Fibroblast of skin of right biceps (primary cell): ENCODE measurements at places on chromosomes 4 and X.

- peak; percentile 64 for DNase-seq
These were observed 58.7 kb downstream of the TSPAN5 start for GRCh38 chr4:98599617-98600205.

DNA sequence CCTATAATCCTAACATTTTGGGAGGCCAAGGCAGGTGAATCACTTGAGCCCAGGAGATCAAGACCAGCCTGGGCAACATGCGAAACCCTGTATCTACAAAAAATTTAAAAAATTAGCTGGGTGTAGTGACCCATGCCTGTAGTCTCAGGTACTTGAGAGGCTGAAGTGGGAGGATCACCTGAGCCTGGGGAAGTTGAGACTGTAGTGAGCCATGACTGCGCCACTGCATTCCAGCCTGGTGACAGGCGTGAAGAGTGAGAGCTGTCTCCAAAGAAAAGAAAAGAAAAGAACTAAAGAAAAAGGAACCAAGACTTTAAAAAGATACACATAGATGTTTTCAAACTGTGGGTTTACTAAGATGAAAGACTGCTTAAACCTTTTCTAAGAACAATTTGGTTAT is 129.0 kb downstream of the SPCS3 start:
- no peak for DNase-seq

DNA sequence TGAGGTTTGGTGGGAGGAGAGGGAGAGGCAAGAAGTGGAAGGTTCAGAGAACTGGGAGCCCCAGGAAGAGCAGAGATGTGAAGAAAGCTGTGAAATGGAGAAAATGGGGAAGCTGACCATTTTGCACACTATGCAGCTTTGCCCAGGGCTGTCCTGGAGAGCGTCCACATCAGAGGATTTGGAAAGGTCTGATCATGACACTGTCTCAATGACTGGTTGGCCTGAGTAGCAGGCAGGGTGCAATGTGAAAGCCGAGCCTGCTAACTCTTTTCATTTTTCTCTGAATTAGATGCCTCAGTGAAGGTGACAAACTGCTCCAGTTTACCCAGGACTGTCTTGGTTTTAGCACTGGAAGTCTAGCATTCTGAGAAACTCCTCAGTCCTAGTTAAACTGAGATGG is 330.1 kb upstream of the RPS6KA3 start:
- no peak for DNase-seq

DNA sequence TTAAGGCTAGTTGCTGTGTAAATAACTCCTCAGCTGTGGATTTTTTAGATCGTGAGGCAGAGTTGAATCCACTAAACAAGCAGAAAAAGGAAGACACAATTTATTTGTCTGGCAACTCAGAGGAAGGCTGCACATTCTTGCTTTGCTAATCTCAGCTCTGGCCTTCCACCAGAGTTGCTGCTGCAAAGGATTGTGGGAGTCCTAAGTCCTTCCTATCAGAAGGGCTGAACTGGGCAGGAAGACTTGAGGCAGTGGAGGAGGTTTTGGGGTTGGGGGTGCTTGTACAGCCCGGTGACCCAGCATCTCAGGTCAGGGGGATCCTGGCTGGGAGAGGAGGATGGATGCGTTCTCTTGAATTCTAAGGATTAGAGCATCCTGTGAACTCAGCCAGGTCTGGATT is 11.0 kb upstream of the VSIG1 start:
- no peak for DNase-seq

GRCh38 chr4:8351931-8352367 is 82.4 kb downstream of the HTRA3 start:
- no peak for DNase-seq

DNA sequence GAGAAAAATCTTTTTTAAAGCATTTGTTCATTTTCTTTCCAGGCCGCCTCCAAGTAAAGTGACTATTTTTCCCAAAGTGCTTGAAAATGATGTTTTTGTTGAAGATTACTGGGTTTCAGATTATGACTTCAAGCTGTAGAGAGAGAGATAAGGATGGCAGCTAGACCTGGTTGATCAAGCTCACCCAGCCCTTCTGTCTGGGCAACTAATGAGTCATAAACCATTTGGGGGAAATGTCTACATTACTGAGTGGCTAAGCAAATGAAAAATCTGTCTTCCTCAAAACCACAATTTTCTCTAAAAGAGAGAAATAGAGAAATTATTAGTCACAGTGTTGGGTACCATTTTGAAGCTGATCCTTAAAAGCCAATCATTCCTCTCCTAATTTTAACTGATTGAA is 355.4 kb upstream of the CPEB2 start:
- peak; percentile 6 for DNase-seq

DNA sequence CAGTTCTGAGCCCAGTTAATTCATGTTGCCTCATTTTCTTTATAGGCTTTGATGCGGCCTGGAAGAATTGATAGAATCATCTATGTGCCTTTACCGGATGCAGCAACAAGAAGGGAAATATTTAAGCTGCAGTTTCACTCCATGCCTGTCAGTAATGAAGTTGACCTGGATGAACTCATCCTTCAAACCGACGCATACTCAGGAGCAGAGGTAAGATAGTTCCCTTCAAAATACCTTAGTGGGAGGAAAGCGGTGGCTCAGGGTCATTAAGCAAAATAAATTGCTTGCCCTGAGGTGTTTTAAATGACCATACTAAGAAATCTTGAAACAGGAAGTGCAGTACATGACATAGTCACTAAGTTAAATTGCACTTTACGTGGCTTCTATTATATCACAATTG is 140.6 kb upstream of the SPRY1 start:
- DNase-seq: no peak

GRCh38 chr4:17055788-17056187 is 157.3 kb upstream of the LDB2 start:
- peak; percentile 93 for DNase-seq

DNA sequence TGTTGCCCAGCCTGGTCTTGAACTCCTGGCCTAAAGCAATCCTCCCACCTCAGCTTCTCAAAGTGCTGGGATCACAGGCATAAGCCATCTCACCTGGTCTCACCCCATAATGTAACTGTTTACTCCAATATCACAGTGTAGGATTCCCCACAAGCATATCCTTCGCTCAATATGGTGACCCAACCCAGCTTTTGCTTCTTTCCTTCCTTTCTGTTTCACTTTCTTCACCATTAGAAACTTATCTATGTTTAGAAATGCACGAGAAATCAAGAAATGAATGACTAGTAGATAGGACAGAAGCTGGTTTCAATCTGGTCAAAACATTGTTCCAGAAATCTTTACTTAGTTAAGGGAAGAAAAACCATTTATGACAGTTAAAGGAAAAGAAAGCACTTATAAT is 18.9 kb downstream of the TSPAN5 start:
- no peak for DNase-seq

DNA sequence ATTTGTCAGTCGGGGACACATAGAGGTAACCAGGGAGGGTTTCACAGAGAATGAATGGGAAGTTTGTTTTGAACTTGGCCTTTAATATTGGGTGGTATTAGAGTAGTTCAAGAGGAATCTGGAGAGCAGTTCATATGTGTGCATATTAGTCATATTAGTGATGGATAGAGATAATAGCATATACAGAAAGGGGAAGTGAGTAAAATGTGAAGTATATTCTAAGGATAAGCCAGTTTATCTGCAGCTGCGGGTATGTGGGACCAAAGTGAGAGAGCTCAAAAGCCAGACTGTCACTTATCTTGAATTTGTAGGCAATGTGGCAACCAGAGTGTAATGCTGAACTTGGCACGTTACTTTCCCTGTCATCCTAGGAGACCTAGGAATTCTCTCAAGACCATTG is 169.9 kb downstream of the AFF2 start:
- no peak for DNase-seq

DNA sequence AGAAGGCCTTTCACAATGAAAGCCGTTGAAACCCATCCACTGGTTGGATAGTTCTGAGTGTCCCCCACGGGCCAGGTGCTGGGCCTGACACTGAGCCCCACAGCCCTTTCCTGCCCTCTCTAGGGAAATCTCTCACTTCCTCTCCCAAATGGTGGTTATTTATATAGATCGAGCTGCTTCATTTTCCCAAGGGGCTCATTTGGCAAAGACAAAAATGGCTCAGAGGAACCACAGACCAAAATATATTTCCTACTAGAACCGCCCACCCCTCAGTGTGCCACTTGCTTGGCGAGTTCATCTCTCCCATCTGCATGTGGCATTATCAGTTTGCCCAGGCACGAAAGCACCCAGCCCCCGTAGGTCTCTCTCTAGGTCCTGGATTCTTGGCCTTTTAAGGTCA is 53.3 kb upstream of the STIM2 start:
- DNase-seq: peak; percentile 30

DNA sequence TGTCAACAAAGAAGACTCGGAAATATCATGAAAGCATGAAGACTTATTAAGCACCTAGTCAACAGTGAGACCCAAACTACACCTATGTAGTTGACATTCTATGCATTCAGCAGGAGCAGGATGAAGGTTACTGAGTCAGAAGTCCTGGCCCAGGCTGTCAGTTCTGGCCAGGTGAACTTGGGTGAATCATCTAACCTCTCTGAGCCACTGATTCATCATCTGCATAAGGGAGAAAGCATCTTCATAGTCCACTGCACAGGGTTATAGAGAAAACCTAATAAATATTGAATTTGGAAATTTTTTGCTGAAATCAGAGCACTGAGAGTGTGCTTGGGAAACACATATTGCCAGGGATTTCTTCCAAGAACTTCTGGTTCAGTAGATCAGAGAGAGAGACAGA is 296.0 kb upstream of the SFRP2 start:
- DNase-seq: peak; percentile 27

DNA sequence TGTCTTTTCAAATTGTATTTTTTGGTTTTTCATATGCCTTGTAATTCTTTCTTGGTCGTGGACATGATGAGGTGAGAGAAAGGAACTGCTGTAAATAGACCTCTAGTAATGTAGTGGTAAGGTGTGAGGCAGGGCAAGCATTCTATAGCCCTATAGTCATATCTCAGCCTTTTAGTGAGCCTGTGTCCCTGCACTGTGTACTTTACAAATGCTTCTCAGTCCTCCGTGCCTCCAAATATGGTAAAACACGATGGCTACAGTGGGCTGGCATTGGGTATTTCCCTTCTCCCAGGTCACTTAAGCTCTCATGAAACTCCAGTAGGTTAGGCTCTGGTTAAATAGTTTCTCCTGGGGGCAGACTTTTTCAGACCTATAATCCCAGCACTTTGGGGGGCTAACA is 57.9 kb upstream of the PLS3 start:
- no peak for DNase-seq

- DNase-seq: no peak
These were observed 4.8 kb upstream of the GYG2 start for GRCh38 chrX:2823795-2824386.

- peak; percentile 73 for DNase-seq
These were observed 1467.4 kb downstream of the C4orf33 start for GRCh38 chr4:130563185-130563888.

DNA sequence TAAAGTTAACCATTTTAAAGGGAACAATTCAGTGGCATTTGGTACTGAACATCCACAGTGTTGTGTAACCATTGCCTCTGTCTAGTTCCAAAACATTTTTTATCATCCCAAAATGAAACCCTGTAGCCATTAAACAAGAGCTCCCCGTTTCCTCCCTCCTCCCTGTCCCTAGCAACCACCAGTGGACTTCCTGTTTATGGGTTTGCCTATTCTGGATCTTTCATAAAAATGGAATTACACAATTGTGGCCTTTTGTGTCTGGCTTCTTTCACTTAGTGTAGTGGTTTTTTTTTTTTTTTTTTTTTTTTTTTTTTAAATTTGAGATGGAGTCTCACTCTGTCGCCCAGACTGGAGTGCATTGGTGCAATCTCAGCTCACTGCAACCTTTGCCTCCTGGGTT is 11.6 kb downstream of the RBMX2 start:
- no peak for DNase-seq

- peak; percentile 93 for DNase-seq
These were observed 5.7 kb downstream of the CD99 start for GRCh38 chrX:2696698-2697215.

DNA sequence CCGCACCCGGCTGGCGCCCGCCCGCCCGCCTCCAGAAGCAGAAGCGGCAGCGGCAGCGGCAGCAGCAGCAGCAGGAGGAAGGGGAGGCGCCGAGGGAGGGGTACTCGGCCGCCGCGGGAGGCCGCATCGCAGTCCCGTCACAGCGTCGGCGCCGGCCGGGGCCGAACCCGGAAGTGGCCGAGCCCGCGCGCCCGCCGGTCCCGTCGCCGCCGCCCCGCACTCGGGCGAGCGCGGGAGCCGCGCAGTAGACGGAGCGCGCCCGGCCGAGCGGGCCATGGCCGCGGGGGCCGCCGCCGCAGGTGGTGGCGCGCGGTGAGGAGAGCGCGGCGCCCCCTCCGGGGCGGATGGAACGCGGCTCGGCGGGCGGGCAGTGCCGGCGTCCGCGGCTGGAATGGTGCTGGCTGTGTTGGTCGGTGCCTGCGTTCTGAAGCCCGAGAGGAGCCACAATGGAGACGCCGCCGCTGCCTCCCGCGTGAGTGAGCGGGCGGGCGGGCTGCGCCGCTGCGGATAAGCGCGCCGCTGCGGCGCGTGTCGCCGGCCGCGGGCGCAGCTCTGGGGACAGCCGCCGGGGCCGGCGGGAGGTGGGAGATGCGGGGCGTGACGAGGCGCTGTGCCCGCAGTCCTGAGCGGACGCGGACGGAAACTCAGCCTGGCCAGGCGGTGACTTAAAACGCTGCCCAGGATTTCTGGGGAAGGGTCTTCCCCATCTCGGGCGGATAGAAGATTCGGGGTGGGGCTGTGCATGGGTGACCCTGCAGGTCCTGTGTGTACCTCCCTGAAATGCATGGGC is at the start of gene KLHL2:
Gene KLHL2, plus strand, starts transcription at position 131 of the 790 bp plus-strand sequence. Its CDS starts 316 bp downstream, at position 447.
- DNase-seq: peak; percentile 72

GRCh38 chrX:37986893-37987292 is 19.5 kb upstream of the SYTL5 start:
- DNase-seq: peak; percentile 63

DNA sequence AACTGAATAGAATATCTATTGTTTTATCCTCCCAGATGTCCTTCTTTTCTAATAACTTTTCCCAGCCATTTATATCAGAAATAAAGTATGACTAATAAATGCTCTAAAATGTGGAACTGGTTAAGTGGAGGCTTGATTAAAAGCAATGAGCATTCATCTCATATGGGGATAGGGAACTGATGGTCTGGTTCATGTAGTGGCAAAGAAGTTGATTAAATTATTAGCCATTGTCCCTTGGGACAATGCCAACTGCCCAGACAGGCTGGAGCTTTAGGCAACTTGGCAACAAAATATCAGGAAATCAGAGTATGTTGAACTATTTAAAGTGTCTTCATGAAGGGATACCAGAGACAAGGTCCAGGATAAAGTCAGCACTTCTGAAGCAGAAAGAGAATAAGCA is 24.2 kb downstream of the TRO start:
- no peak for DNase-seq

DNA sequence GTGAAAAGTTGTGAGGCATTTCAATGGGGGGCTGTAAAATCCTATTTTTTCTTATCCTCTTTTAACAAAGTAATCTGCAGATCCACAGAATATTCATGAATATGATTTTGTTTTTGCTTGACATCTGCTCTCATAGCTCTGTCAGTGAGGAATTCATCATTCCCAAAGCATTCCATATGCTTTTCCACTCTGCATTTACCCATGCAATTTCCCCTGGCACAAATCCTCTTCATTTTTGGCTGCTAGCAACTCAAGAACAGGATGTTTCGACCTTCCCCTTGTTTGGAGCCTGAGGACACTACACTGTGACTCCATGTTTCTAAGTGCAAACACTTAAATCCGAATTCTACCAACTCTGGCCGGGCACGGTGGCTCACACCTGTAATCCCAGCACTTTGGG is 48.5 kb downstream of the KLHL15 start:
- DNase-seq: peak; percentile 13

GRCh38 chrX:43962636-43963035 is 10.6 kb downstream of the NDP start:
- DNase-seq: no peak
